Colonic mucosa (tissue), 4 donors: ENCODE measurements at places on chromosomes 12 and 14. TPM values are rescaled to one million over a fixed set of nuclear protein-coding genes. Genes with fewer than 3 reads are reported as not detected.

KIF5A gene
- 2.1 TPM for total RNA-seq

DAO gene
- 2.4 TPM for total RNA-seq

MAP3K9 gene
- 10.6 TPM for total RNA-seq

GRCh38 chr12:50537538-50537919, 32.7 kb downstream of the DIP2B start:
- no peak for DNase-seq

- no peak for DNase-seq
Observed at GRCh38 chr12:81222846-81223592, 145.1 kb downstream of the ACSS3 start.
